Renal cortex interstitium (tissue), 15 donors: ENCODE measurements at places on chromosomes 7 and 10.

DNA sequence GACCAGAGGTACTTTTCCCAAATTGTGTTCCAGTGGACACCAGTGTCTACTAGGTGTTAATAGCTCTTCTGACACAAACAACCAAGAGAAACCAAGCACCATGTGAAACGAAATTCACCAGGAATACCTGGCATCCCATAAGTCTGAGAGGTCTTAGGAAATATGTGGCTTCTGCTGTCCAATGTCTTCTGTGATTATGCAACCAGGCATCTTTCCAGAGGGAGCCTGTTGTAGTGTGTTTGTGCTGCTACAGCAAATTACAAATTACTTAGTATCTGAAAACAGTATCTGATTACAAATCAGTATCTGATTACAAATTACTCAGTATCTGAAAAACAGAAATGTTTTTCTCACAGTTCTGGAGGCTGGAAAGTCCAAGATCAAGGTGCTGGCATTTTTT is 133.6 kb upstream of the NPVF start:
- DNase-seq: no peak

GRCh38 chr10:95542761-95543160 is 18.4 kb downstream of the SORBS1 start:
- no peak for DNase-seq

DNA sequence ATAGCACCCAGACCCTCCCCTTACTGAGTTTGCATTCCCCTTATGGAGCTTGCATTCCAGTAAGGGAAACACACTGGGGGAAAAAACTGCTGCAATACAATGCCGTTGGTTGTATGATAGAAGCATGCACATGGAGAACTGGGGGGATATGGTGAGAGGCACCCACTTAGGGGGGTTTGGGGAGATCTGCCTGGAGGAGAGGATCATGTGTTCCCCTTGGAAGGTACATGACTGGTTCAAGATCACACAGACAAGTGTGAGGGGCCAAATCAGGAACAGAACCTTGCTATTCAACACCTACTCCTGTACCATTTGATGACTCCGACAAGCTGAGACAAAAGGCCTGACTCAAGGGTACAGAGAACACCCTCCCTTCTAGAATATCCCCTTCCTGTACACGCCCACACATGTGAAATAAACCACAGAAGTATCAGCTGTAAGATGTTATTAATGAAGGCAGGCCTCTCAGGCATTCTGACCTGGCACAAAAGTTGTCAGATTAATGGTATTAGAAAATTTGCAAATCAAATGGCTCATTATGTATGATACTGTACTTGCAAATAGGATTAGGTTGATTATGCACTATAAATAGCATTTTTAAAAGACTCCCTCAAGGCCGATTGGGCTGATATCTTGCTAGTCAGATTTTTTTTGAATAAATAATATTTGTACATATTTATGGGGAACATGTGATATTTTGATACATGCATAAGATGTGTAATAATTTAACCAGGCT is 122.2 kb downstream of the NPY start:
- no peak for DNase-seq

GRCh38 chr7:21500117-21500832 is 42.6 kb upstream of the DNAH11 start:
- DNase-seq: no peak

GRCh38 chr7:107387128-107387527 is 82.7 kb upstream of the GPR22 start:
- DNase-seq: peak; percentile 19

GRCh38 chr7:44486693-44487092 is 3.8 kb downstream of the NUDCD3 start:
- no peak for DNase-seq

DNA sequence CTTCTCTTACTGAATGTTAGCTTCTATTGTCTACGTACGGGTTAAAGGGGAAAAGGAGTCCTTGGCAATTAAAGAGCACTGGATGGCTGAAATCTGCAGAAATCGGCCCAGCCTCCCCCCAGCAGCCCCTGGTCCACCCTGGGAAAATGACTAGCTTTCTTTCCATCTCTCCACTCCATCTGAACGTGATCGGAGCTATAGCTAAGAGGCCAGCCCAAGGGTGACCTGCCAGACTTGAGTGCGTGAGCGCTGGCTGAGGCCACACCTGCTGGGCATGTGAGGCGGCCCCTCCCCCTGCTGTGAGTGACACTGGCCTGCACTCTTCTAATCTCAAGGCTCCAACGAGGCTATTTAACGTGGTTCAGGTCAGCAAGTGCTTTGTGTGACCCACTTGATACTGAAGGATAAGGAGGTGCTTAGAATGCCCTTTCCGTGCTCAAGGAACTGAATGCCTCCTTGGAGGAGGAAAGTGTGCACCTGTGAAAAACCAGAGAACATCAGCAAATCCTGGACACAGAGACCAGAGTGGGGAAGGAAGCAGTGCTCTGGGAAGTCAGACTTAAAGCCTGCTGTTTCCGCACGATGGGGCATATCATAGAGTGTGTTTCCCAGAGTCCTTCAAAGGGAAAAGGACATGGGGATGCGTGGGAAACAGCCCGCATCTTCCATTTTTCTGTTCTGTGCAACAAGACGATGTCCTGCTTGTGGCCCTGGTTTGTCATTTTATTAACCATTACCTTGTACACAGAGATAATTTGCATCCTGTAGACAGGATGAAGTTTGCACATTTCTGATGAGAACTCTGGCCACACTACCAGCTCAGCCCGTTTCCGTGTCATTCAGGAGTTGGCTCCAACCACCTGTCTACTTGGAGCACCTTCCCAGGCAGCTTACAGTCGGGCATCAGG is 12.5 kb upstream of the MNX1 start:
- DNase-seq: no peak

GRCh38 chr7:20354610-20355528 is 24.2 kb downstream of the ITGB8 start:
- DNase-seq: no peak

- no peak for DNase-seq
These were observed 19.7 kb upstream of the BNIP3 start for GRCh38 chr10:132001238-132001972.

GRCh38 chr10:70462349-70462984 is 16.1 kb upstream of the PALD1 start:
- DNase-seq: no peak

GRCh38 chr10:19021162-19021561 is 27.4 kb upstream of the MALRD1 start:
- DNase-seq: no peak

DNA sequence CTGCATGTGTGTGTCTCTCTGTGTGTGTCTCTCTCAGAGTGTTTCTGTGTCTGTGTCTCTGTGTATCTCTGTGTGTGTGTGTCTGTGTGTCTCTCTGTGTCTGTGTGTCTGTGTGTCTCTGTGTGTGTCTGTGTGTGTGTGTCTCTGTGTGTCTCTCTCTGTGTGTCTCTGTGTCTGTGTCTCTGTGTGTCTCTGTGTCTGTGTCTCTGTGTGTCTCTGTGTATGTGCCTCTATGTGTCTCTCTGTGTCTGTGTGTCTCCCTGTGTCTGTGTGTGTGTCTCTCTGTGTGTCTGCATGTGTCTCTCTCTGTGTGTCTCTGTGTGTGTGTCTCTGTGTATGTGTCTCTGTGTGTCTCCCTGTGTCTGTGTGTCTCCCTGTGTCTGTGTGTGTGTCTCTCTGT is 44.8 kb upstream of the C10orf71 start:
- no peak for DNase-seq

GRCh38 chr10:132507956-132508490 is 29.6 kb upstream of the INPP5A start:
- no peak for DNase-seq

GRCh38 chr7:2360796-2361195 is 6.2 kb downstream of the EIF3B start:
- no peak for DNase-seq

GRCh38 chr7:39712751-39713150 is 89.4 kb downstream of the RALA start:
- no peak for DNase-seq

DNA sequence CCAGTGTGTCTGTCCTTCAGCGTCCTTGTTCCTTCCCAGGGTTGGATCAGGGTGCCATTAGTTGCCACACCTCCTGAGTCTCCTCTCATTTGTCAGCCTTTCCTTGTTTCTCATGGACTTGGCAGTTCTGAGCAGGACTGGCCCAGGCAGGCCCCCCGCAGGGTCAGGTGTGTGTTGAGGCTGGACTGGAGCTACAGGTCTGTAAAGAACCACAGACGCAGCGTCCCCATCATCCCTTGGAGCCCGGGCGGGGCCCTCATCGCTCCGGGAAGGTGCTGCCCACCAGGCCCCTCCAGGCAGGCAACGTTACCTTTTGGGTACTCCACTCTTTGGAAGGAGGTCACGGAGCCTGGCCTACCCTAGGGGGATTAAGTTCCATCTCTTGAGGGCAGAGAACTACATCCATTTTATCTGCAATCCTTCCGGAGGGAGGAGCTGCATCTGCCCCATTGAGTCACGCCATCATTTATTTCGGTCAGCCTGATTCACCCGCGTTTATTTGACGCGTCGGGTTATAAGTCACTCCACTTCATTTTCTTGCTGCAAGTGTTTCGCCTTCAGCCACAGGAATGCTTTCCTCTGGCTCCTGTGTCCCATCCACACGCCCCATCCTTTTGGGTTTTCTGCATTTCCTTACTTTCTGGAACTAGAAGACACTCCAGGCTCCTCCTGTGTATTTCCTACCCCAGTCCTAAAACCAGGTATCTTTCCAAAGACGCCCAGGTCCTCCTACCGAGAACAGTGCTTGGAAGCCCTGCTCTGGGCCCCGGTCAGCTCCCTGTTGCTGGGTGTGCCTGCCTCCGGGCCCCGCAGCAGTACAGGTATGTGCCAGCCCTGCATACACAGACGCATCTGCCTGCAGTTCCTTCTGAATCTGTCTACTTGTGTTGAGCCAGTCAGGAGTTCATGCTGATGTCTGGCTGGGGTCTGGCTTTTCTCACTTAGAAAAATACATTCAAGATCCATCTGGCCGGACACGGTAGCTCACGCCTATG is 141.9 kb downstream of the MAD1L1 start:
- no peak for DNase-seq

DNA sequence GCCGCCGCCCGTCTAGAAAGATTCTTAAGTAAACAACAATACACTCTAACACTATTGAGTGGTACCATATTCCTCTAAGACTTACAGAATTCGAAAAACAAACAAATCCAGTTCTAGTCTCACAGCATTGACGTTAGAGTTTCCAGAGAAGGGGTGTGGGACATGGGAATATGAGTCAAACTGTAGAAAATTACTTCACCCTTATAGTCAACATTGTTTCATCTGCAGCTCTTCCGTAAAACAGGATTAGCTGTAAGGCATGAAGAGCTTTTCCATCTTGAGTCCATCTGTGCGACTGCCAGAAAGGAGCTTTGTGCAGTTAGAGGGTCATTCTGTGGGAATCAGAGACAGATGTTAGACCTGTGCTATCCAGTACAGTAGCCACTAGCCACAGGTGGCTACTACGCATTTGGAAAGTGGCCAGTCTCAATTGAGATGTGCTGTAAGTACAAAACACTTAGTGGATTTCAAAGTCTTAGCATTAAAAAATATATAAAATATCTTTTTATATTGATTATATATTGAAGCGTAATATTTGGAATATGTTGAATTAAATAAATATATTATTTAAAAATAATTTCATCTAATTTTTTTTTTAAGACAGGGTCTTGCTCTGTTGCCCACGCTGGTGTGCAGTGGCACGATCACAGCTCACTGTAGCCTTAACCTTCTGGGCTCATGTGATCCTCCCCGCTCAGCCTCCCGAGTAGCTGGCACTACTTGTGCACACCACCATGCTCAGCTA is 79.8 kb upstream of the MPP7 start:
- DNase-seq: no peak

- no peak for DNase-seq
These were observed 252.1 kb upstream of the TAC1 start for GRCh38 chr7:97479740-97480290.

- no peak for DNase-seq
These were observed 260.2 kb upstream of the BMPER start for GRCh38 chr7:33645104-33645503.

GRCh38 chr10:49333192-49333591 is 34.2 kb downstream of the C10orf71 start:
- no peak for DNase-seq

GRCh38 chr7:142308326-142308725 is 50.5 kb upstream of the PRSS58 start:
- no peak for DNase-seq

DNA sequence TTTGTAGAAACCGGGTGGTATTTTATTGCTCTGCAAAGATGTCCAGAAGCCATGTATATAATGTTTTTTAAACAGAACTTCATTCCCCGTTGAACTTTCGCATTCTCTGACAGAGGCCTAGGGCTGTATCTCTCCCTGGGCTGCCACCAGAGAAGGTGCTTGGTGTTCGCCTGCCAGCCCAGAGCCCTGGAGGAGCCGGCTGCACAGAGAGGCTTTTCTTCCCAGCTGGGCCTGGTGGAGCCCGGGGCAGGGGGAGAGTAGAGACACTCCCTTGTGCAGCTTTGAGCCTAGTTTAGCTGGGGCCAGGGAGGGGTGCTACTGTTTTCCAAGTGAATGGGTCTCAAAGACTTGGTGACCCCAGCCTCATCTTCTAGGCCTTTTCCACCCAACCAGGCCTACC is 13.6 kb upstream of the TRIM8 start:
- DNase-seq: no peak

DNA sequence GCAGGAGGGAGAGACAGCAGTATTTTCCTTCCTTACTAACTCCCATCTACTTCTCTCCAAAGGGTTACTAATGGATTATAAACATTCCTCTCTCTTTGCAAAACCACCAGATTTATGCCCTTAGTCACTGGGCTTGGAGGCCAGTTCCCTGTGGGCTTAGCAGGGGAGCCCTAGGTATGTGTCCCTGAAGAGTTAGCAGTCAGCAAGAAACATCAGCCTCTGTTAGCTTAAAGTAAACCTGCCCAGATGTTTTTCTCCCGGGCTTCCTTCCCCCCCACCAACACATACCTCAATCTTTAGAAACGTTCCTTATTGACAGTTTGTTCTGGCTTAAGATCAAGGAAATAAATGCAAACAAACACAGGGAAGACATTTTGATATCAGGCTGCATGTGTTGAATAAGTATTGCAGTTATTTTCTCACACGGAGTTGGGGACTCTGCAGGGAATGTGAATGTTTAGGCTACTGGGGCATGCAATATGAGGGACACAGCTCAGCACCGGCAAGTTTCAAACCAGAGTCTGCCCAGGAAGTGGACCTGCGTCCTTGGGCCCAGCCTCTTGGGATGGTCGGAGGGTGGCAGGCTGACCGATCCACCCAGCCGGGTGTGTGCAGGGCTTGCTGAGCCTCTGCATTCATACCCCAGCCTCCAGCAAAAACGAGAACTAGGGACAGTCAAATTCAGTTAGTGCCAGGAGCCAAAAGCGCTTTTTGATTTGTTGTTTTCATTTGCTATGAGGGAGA is 252.0 kb upstream of the GRB10 start:
- DNase-seq: no peak
